ENCODE measurements at places on chromosomes 2 and 18.
A peak's percentile ranks its signal among the peaks of the same experiment; 100 is the strongest.

GRCh38 chr2:20333738-20334137 lies 16.9 kb downstream of the PUM2 start:
- peaks cover 62% of the 10 kb centered on the region for H3K4me1 ChIP-seq
- no peak overlapping the region for H3K27ac ChIP-seq
- no peak overlapping the region for H3K4me3 ChIP-seq
- DNase-seq, result no peak
- no peaks in the 10 kb centered on the region for H3K27me3 ChIP-seq

GRCh38 chr2:65558743-65559142 lies 126.3 kb upstream of the SPRED2 start:
- H3K4me1 ChIP-seq, result peaks cover under 1% of the 10 kb centered on the region
- H3K4me3 ChIP-seq, result no peak overlapping the region
- DNase-seq, result no peak
- H3K27ac ChIP-seq, result no peak overlapping the region
- peaks cover under 1% of the 10 kb centered on the region for H3K27me3 ChIP-seq
- no peaks in the 10 kb centered on the region for H3K36me3 ChIP-seq

- no peaks in the 10 kb centered on the region for H3K27me3 ChIP-seq
- no peaks in the 10 kb centered on the region for H3K4me1 ChIP-seq
- H3K4me3 ChIP-seq, result no peak overlapping the region
- H3K27ac ChIP-seq, result no peak overlapping the region
Observed at GRCh38 chr2:163255086-163255485, 416.5 kb upstream of the KCNH7 start.

- peaks cover 20% of the 10 kb centered on the region for H3K4me1 ChIP-seq
- no peak for DNase-seq
- H3K27me3 ChIP-seq, result no peaks in the 10 kb centered on the region
Observed at GRCh38 chr2:48566592-48567310, 36.8 kb downstream of the STON1 start.

DNA sequence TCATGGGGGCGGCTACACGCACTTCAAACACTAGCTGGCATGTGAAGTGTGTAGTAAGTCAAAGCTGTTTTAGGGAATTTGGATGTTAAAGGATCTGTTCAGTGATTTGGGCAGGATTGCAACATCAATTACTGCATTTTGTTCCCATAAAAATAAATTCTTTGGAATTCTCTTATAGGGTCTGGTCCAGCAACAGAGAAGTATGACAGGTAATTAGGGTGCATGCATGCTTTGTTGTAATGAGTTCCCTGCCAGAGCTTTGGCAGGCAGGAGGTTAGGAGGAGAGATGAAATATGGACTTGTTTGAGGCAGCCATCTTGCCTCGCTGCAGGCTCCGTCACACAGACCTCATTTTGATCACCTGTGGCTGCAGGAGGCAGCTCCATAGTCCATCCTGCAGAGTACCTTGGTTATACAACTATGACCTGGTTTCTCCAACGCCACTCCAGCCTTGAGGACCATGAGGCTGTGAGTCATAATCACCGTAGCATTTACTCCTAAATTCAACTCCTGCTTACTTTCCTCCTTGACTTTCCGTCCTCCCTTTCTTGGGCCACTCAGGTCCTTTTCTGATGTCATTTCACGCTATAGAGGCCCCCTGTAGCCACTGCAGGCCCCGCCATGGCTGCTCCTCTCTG lies 26.5 kb upstream of the EML4 start:
- peaks cover 57% of the 10 kb centered on the region for H3K4me1 ChIP-seq
- no peak for DNase-seq
- no peaks in the 10 kb centered on the region for H3K36me3 ChIP-seq
- peak overlapping the region; percentile 89 for H3K27ac ChIP-seq
- H3K27me3 ChIP-seq, result no peaks in the 10 kb centered on the region
- no peak overlapping the region for H3K4me3 ChIP-seq
